ENCODE measurements at places on chromosomes 16 and 17.

GRCh38 chr16:10338426-10338825, 47.4 kb upstream of the ATF7IP2 start:
- no peak for DNase-seq

GRCh38 chr17:10197721-10198508, 491 bp downstream of the GAS7 start:
- no peak for DNase-seq

GRCh38 chr17:48644159-48644558, 18.0 kb upstream of the HOXB9 start:
- DNase-seq: no peak

GRCh38 chr17:72467841-72468653, 347.2 kb downstream of the SOX9 start:
- no peak for DNase-seq

DNA sequence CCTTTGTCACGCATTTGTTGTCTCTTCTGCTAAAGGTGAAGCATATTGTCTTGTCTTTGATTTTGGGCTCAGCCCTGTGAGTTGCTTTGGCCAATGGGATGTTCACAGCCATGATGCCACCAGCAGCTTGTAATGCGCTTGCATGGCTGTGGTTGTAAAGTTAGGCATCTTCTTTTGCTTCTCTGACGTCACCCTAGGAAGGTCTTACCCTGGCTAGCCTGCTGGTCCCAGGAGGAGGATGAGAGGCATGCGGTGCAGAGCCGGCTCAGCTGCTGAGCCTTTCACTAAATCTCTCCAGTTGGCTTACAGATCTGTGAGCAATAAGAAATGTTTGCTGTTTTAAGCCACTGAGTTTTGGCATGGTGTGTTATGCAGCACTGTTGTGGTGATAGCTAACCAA, 40.8 kb downstream of the IRX6 start:
- no peak for DNase-seq

All from OCI-LY7 (cell line).